Sigmoid colon (tissue), 7 donors: ENCODE measurements at places on chromosomes 3 and 15. TPM values are rescaled to one million over a fixed set of nuclear protein-coding genes. Genes with fewer than 3 reads are reported as not detected.

The HOMER2 gene
- 15.5 TPM for total RNA-seq

The ECE2 gene
- 0.49 TPM for total RNA-seq

The CCR9 gene
- not detected for total RNA-seq

The CADM2 gene
- 17.7 TPM for total RNA-seq

The SAMD7 gene
- not detected for total RNA-seq

The SI gene
- not detected for total RNA-seq

The AGBL1 gene
- total RNA-seq, result 0.28 TPM

The DPPA2 gene
- not detected for total RNA-seq

The GHSR gene
- not detected for total RNA-seq

The GOLGA8T gene
- not detected for total RNA-seq

The JMJD7 gene
- total RNA-seq, result 13.6 TPM

The FOXB1 gene
- total RNA-seq, result not detected

The DNAH1 gene
- 4.6 TPM for total RNA-seq

The VILL gene
- 6.0 TPM for total RNA-seq

The DLL4 gene
- total RNA-seq, result 3.5 TPM

The TTLL3 gene
- total RNA-seq, result 32.9 TPM

The LARP6 gene
- 13.7 TPM for total RNA-seq

The LNP1 gene
- total RNA-seq, result 3.3 TPM
